Lower lobe of right lung (tissue), 2 donors: ENCODE measurements at places on chromosomes 1 and 21. TPM values are rescaled to one million over a fixed set of nuclear protein-coding genes. Genes with fewer than 3 reads are reported as not detected.

GRCh38 chr21:35924714-35925301 is 135.5 kb downstream of the SETD4 start:
- no peak for DNase-seq
- H3K36me3 ChIP-seq, result no peaks in the 10 kb centered on the region
- H3K4me1 ChIP-seq, result peaks cover 7% of the 10 kb centered on the region
- no peak overlapping the region for H3K4me3 ChIP-seq
- no peak overlapping the region for H3K27ac ChIP-seq

GRCh38 chr1:147245586-147246021 is 3.1 kb downstream of the CHD1L start:
- no peak for DNase-seq
- no peak overlapping the region for H3K4me3 ChIP-seq
- peaks cover 34% of the 10 kb centered on the region for H3K4me1 ChIP-seq
- H3K36me3 ChIP-seq, result no peaks in the 10 kb centered on the region
- no peak overlapping the region for H3K27ac ChIP-seq

DNA sequence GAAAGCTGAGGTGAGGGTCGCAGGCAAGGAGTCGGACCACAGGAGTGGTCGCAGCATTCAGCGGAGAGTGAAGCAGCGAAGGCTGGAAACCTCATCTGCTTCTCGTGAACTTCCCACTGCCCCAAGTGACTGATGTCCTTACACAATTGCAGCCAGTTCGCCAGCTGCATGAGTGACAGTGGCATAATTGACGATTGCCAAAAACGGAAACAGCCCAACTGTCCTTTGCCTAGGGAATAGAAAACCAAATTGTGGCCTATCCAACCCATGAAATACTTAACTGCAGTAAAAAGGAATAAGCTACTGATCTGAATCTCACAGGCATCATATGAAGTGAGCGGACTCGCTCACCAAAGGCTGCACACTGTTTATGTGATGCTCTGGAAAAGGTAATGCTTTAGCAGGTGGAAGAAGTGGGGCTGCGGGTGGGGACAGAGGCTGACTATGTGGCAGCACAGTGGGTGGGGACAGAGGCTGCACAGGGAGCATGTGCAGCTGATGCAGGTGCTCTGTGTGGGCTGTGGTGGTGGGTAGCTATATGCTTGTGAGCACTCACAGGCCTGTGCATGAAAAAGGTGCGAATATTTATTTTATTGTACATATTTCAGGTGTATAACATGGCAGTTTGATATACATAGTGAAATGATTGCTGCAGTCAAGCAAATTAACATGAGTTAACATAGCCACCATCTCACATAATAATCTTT is 4.2 kb upstream of the NLRP3 start:
- no peaks in the 10 kb centered on the region for H3K27me3 ChIP-seq
- H3K4me1 ChIP-seq, result peaks cover 10% of the 10 kb centered on the region
- no peak for DNase-seq
- no peaks in the 10 kb centered on the region for H3K36me3 ChIP-seq
- no peak overlapping the region for H3K4me3 ChIP-seq

The WDR26 gene
- 86.6 TPM for total RNA-seq

DNA sequence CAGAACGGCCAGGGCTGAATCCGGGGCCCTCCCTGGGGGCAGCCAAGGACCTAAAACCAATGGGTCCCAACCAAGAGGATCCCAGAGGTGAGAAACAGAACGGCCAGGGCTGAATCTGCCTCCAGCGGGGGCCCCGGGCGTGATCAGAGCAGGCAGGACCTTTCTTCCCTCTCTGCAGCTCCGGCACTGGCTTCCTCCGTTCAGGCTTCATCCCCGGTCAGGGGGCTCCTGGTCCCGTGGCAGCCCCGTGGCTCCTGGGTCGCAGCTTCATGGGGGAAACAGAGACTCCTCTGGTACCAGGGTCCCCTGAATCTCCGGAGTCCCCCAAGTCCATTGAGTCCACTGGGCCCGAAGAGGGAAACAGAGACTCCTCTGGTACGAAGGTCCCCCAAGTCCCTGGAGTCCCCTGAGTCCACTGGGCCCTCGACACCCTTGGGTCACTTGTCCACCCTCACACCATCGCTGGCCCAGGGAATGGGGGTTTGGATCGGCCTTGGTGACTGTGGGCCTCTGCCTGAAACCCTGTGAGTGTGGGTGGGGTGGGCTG is 60.1 kb downstream of the PRKCZ start:
- peaks cover 6% of the 10 kb centered on the region for H3K36me3 ChIP-seq
- DNase-seq, result peak; percentile 27
- no peak overlapping the region for H3K27ac ChIP-seq
- H3K4me3 ChIP-seq, result no peak overlapping the region
- H3K27me3 ChIP-seq, result no peaks in the 10 kb centered on the region

The ZNF683 gene
- total RNA-seq, result 1.2 TPM

The PTP4A2 gene
- total RNA-seq, result 205 TPM

DNA sequence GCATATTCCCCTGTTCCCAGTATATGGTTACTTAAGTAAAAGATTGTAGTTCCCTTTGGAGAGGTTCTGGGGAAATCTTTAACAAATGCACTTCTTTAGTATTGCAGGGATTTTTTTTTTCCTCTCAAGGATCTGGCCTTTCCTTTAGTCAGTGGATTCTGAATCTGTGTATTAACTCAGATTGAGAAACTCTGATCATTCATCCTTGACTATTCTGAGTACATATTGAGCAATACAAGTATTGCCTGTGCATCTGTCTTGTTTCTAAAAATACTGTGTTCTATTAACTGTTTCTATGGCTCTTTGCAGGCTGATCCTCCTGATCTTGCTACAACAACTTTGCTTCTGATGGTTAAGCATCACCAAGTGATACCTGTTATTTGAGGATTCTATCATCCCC is 67.8 kb upstream of the FGGY start:
- H3K36me3 ChIP-seq, result no peaks in the 10 kb centered on the region
- no peaks in the 10 kb centered on the region for H3K4me1 ChIP-seq
- no peaks in the 10 kb centered on the region for H3K27me3 ChIP-seq
- DNase-seq, result no peak
- H3K4me3 ChIP-seq, result no peak overlapping the region

The SH3D21 gene
- 8.5 TPM for total RNA-seq

The VANGL1 gene
- total RNA-seq, result 10.9 TPM

GRCh38 chr21:45266518-45267389 is 20.9 kb downstream of the POFUT2 start:
- peaks cover 78% of the 10 kb centered on the region for H3K36me3 ChIP-seq
- no peak for DNase-seq
- no peaks in the 10 kb centered on the region for H3K27me3 ChIP-seq
- H3K4me3 ChIP-seq, result no peak overlapping the region
- H3K27ac ChIP-seq, result no peak overlapping the region

- H3K4me1 ChIP-seq, result no peaks in the 10 kb centered on the region
- no peaks in the 10 kb centered on the region for H3K27me3 ChIP-seq
- H3K27ac ChIP-seq, result no peak overlapping the region
- no peak overlapping the region for H3K4me3 ChIP-seq
Measured at GRCh38 chr1:209059376-209059775, 524.1 kb upstream of the CAMK1G start.

DNA sequence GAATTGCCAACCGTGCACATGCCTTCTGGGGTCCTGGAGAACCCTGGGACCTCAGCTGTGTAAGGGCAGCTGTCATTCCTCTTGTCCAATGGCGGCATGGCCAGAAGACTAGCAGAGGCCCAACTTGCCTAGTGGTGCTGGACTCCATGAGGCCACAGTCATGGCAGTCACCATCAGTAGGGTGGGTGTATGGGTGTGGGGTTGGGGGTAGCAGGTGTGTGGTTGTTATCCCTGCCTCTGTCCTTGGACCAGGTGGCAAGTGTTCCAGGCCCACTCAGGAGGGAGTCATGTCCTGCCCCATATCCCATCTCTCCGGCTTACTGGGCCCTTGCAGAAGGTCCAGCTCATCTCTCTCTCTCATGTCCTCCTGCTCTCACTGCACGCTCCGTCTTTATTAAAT is 1596.2 kb downstream of the MRPL39 start:
- no peak overlapping the region for H3K4me3 ChIP-seq
- H3K4me1 ChIP-seq, result no peaks in the 10 kb centered on the region
- no peak for DNase-seq
- no peak overlapping the region for H3K27ac ChIP-seq
- H3K36me3 ChIP-seq, result no peaks in the 10 kb centered on the region
- no peaks in the 10 kb centered on the region for H3K27me3 ChIP-seq

DNA sequence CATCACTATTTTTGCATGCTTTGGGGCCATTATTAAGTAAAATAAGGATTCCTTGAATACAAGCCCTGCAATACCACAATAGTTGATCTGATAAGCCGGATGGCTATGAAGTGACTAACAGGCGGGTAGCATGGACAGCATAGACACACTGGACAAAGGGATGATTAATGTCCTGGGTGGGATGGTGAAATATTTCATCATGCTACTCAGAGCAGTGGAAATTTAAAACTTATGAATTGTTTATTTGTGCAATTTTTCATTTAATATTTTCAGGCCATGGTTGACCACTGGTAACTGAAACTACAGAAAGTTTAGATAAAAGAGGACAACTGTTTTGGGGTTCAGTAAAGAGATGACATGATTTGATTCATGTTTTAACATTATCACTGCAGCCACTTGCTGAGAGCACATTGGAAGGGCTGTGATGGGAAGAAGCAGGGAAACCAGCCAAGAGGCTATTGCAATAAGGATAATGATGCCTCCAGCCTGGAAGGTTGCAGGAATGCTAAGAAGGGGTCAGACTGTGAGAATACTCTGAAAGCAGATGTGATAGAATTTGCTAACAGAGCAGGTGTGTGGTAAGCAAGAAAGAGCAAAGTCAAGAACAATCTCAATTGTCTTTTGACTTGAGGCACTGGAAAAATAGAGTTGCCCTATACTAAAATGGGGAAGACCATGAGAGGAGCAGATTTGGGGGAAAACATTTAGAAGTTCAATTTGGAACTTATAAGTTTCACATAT is 62.5 kb upstream of the TNFSF4 start:
- DNase-seq, result no peak
- no peaks in the 10 kb centered on the region for H3K27me3 ChIP-seq
- no peak overlapping the region for H3K27ac ChIP-seq
- no peaks in the 10 kb centered on the region for H3K4me1 ChIP-seq
- H3K4me3 ChIP-seq, result no peak overlapping the region

- H3K27ac ChIP-seq, result no peak overlapping the region
- no peak overlapping the region for H3K4me3 ChIP-seq
- DNase-seq, result no peak
- no peaks in the 10 kb centered on the region for H3K27me3 ChIP-seq
Measured at GRCh38 chr1:241343956-241344355, 13.0 kb downstream of the RGS7 start.

GRCh38 chr1:155976062-155976912 is 2.1 kb downstream of the ARHGEF2 start:
- no peaks in the 10 kb centered on the region for H3K27me3 ChIP-seq
- DNase-seq, result peak; percentile 82
- peaks cover 7% of the 10 kb centered on the region for H3K36me3 ChIP-seq
- peak overlapping the region; percentile 94 for H3K4me3 ChIP-seq
- H3K4me1 ChIP-seq, result peaks cover 76% of the 10 kb centered on the region

DNA sequence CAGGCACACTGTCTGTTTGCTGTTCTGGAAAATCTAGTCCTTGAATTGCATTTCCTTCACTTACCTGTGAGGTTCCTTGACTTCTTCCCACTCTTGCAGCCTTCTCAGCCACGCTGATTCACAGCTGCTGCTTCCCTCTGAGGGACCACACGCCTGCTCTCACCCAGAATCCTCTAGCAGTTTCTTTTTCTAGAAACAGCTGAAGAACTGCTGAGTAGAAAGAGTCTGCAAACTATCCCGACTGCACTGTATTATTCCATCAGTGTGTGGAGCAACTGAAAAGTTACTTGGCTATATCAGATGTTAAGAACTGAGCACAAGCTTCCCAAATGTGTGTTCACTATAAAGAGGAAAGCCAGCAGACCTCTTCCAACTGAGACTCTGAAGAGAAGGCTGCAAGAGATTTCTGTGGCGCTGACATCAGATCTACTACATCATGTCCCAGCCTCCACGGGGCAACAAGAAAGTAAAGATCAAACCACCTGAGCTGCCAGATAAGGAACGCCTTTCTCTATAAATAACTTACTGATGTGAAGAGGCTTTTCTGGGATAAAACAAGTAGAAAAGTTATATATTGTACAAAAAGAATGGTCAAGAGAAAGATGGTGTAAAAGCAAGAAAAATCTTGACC is 226.6 kb downstream of the RERE start:
- H3K36me3 ChIP-seq, result no peaks in the 10 kb centered on the region
- H3K4me1 ChIP-seq, result peaks cover 13% of the 10 kb centered on the region
- no peaks in the 10 kb centered on the region for H3K27me3 ChIP-seq
- DNase-seq, result no peak
- H3K4me3 ChIP-seq, result no peak overlapping the region

GRCh38 chr1:47231301-47232186 is 481 bp downstream of the TAL1 start:
- peak overlapping the region; percentile 56 for H3K4me3 ChIP-seq
- H3K4me1 ChIP-seq, result peaks cover 43% of the 10 kb centered on the region
- H3K36me3 ChIP-seq, result no peaks in the 10 kb centered on the region
- H3K27ac ChIP-seq, result peak overlapping the region; percentile 87
- no peak for DNase-seq
- peaks cover 77% of the 10 kb centered on the region for H3K27me3 ChIP-seq

GRCh38 chr21:41928621-41929220 is 25.1 kb downstream of the C2CD2 start:
- no peaks in the 10 kb centered on the region for H3K27me3 ChIP-seq
- H3K36me3 ChIP-seq, result no peaks in the 10 kb centered on the region
- H3K4me1 ChIP-seq, result peaks cover 79% of the 10 kb centered on the region
- H3K4me3 ChIP-seq, result no peak overlapping the region
- peak overlapping the region; percentile 63 for H3K27ac ChIP-seq
- DNase-seq, result no peak

- H3K4me1 ChIP-seq, result peaks cover 67% of the 10 kb centered on the region
- H3K27ac ChIP-seq, result peak overlapping the region; percentile 84
Measured at GRCh38 chr1:26290122-26290881, 10.4 kb downstream of the SH3BGRL3 start.

The KCNJ9 gene
- not detected for total RNA-seq

The TRIM46 gene
- 0.35 TPM for total RNA-seq

DNA sequence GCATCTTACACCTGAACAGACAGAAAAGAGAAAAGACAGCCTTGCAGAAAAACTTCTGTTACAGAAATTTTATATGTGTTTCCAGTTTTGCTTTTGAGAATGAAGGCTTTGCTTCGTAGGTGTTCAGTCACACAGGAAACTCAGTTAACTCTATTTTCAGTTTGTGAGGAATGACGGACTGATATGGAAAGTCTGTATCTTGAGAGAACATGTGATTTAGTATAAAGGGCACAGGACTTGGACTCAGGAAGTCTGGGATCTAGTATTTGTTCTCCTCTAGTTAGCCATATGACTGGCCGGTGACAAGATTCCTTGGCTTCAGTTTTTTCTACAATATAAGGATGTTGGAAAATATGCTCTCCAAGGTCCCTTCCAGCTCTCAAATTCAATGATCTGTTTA is 149.1 kb downstream of the OLFM3 start:
- no peaks in the 10 kb centered on the region for H3K27me3 ChIP-seq
- no peak overlapping the region for H3K4me3 ChIP-seq
- no peak overlapping the region for H3K27ac ChIP-seq
- DNase-seq, result no peak
- H3K36me3 ChIP-seq, result no peaks in the 10 kb centered on the region
- H3K4me1 ChIP-seq, result no peaks in the 10 kb centered on the region

GRCh38 chr1:235831148-235831547 is 35.6 kb downstream of the LYST start:
- H3K4me3 ChIP-seq, result no peak overlapping the region
- H3K27ac ChIP-seq, result no peak overlapping the region
- H3K36me3 ChIP-seq, result peaks cover 41% of the 10 kb centered on the region

- H3K36me3 ChIP-seq, result no peaks in the 10 kb centered on the region
- DNase-seq, result peak; percentile 75
- no peak overlapping the region for H3K4me3 ChIP-seq
- peak overlapping the region; percentile 20 for H3K27ac ChIP-seq
Measured at GRCh38 chr1:115811140-115811828, 29.6 kb downstream of the NHLH2 start.

The KIF2C gene
- 1.7 TPM for total RNA-seq

- DNase-seq, result no peak
- H3K36me3 ChIP-seq, result no peaks in the 10 kb centered on the region
- no peaks in the 10 kb centered on the region for H3K27me3 ChIP-seq
- H3K4me3 ChIP-seq, result no peak overlapping the region
- no peaks in the 10 kb centered on the region for H3K4me1 ChIP-seq
Measured at GRCh38 chr1:208868554-208868953, 624.4 kb upstream of the PLXNA2 start.
